AG09309 (cell line): ENCODE measurements at places on chromosomes 11 and 22.

GRCh38 chr11:48170241-48171233 is 46.1 kb upstream of the OR4B1 start:
- DNase-seq: peak; percentile 25

GRCh38 chr22:30919973-30920372 is 48.6 kb downstream of the MORC2 start:
- DNase-seq: no peak

GRCh38 chr22:49934891-49935557 is 16.6 kb downstream of the CRELD2 start:
- no peak for DNase-seq

DNA sequence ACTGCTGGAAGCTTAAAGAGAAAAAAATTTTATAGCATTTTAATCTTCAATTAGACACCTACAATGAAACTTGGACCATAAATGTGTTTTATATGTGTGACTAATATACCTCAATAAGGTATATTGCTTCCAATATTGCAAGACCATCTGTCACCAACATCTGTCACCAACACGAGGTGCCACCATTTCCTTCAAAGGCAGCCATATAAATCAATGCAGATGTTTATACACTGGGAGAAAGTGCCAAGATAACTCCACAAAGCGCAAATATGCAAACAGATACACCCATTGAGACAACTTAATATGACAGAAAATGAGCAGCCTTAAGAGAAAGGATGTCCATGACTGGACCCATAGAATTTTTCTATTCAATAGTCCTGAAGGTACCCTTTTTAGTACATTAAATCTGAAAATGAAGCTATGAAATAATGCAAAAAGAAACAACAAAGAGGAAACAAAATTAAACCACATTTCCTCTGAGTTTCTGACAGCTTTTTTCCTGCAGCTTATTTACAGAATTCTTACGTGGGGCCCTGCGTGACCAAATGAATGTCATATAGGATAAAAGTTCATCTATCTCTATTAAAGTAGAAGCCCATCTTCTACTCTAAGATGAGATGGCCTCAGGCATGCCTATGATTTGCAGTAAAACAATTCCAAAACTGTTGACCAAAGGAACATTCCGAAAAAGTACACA is 12.5 kb downstream of the MPZL3 start:
- DNase-seq: no peak

GRCh38 chr11:45900916-45901617 is 6.0 kb downstream of the FREY1 start:
- no peak for DNase-seq

DNA sequence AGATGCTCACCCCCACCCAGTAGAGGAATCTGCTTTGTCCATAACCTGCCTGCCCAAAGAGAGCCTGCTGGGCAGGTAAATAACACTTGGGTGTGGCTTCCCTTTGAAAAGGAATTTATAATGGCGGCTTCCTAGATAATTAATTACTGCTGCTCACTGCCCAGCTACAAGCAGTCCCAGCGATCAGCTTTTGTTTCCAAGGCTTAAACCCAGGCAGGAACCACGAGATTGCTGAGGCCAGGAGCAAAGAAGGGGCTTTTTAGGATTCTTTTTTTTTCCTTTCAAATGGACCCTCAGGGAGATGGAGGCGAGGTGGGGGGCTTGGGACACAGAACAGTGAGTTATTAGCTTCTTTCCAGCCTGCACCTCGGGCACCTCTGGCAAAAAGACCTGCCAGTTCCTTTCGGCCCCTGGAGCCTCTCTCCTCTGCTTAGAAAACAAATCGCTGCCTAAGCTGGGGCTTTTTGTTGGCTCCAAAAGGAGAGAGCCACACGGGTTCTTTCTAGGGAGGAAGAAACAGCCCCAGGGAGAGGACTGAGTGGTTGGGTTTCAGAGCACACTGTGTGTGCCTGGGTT is 107.2 kb downstream of the TSPAN18 start:
- DNase-seq: no peak

GRCh38 chr11:103541186-103541795 is 432.1 kb downstream of the DYNC2H1 start:
- DNase-seq: no peak

GRCh38 chr22:48371391-48371790 is 1456.3 kb downstream of the BRD1 start:
- no peak for DNase-seq

DNA sequence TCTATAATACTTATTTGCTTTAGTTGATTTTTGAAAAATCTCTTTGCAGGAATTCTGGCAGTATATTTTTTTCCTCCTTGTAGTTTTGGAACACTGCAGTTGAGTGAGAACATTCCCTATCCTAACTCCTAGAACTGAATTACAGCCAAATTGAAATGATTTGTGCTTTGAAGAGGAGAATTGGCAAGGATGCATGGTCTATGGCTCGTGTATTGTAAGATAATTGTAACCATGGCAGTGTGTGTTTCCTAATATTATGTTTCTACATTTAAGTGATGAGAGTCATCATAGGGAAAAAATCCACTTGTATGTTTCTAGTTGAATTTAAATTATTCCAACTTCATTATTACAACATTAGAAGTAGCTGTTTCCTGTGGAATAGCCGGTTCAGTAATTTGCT is 80.9 kb upstream of the MYO18B start:
- DNase-seq: no peak

GRCh38 chr11:78943841-78944240 is 369.2 kb upstream of the NARS2 start:
- DNase-seq: no peak

- no peak for DNase-seq
These were observed 55.0 kb upstream of the GLYAT start for GRCh38 chr11:58786693-58787092.

DNA sequence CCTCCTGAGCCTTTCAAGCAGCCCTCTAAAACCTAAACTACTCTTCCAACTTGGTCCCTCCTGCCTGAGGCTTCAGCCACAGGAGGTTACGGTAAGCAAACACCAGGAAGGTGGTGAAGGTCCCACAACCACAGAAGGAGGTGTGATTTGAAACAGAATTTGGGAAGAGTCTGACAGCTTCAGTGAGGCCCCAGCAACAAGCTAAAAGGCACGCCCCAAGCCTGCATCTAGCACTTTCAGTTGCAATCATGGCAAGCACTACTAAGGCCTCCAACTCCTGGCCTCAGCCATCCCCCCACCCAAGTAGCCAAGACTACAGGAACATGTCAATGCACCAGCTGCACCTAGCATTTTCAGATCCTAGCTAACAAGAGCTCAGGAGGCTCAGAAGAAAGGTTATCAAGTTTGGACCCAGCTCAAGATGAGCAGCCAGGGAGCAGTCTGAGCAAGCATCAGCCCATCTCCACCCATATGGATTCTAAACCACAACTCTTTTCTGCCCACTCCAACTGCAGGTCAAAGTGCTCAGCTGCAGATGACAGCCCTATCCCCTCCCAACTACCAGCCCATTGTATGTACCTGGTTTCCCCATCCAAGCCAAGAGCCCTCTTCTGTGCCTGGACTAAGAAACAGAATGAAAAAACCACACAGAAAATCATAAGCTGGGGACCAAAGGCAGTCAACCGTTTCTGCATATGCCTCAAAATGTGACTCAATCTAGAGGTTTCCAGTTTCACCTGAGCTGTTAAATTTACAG is 10.4 kb upstream of the AHNAK start:
- no peak for DNase-seq

DNA sequence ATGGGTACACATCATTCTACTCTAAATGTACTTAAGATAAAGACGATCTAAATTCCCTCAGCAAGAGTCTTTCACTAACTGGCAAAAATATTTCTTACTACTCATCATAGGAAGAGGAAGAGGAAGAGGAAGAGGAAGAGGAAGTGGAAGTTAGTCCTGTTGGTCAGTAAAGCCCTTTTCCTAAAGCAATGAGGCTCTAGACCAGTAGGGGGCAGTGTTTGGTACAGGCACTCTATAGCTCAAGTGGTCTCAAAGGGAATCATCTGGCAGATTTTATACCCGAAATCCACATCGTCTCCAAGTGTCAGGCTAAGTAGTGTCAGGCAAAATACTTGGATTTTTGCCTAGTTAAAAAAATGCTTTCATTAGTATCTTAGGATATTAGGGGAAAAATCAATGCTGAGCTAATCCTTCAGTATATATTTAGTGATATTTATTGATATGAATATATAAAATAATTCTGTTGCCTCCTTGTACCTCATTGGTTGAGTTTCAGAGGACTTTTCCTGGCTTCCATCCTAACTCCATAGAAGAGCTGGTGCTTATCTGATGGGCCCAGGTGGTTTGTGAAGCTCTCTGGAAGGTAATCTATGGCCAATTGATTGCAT is 7.7 kb downstream of the BLID start:
- no peak for DNase-seq

DNA sequence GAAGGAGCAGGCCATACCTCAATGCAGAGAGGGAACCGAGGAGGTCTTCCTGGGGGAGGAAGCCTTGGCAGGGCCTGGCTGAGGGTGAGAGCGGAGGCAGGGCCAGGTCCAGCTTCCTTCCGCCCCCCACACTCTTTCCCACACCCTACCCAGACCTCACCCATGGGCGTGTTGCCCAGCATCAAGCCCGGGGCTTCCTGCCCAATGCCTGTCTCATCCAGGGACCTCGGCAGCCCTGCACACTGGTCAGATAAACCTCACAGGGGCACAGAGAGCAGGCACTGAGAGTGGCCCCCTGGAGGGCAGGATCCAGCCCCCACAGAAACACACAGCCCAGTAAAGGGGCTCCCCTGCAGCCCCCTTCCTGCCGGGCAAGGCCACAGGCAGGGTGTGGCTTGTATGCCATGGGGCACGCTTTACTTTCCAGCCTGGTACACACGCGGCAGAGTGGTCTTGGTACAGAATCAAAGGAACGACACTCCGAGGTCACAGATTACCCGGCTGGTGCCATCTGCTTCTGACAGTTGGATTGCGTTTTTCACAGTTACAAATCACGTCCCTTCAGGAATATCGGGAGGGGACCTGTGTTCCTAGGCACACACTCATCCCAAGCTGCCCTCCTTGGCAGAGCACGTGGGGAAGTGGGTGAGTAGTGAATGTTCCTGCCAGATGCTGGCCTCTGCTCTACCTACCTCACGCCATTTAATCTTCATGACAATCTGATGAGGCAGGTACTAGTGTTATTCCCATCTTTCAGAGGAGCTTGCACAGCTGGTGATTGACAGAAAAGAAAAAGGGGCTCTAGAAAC is 20.0 kb upstream of the CD5 start:
- no peak for DNase-seq

DNA sequence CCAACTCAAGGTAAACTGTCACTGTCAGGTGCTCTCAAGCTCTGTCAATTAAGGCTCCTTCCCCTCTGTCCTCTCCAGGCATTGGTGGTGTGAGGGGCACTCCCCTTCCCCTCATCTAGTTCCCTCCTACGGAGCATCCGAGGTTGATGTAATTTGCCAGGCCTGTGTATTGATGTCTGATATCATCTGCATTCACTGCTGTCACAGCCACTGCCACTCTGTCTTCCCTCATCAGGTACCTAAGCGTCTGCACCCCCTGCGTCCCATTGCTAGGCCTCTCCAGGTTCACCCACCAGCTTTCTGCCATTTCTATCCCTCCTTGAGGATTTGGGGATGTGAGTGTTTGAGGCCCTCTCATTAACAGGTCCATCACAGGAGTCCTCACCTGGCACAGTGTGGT is 50.0 kb upstream of the SYT13 start:
- DNase-seq: no peak

DNA sequence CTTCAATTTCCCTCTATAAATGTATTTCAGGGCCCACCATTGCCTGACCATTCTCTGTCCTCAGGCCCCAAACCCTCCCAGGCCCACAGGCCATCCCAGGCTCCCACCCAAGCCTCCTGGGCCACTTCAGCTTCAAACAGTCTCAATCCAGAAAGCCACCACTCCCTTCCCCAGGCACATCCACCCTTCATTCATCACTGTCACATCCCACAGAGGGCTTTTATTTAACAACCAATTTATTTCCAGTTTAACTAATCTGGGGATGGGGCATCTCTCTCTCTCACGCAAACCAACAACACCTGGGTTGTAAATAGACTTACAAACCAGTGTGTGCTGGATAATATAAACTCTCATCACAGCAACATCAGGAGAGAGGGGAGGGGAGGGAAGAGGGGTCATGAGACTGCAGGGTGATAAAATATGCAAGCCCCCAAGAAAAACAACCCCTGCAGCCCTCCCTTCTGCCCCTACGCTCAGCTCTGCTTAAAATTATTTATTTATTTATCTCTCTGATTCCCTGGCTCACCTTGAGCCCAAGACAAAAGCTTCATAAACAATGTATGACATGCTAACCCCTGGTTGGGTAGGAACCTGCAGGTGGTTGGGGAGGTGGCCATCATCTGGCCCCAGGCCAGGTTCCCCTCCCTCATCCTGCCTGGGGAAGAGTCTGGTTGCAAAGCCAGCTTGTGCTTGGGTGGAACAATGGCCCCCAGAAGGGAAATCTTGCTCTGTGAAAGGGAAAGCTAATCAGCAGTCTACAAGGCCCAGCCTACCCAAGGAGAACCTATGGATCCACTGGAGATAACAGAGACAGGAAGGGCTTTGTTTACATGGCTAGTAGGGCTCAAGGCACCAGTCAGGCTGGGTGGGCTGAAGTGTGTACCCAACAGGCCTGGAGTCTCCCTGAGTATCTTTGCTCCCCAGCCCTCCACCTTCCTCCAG is 359.2 kb downstream of the BUD13 start:
- DNase-seq: no peak

- no peak for DNase-seq
These were observed 1.7 kb downstream of the SMTN start for GRCh38 chr22:31082606-31083376.

DNA sequence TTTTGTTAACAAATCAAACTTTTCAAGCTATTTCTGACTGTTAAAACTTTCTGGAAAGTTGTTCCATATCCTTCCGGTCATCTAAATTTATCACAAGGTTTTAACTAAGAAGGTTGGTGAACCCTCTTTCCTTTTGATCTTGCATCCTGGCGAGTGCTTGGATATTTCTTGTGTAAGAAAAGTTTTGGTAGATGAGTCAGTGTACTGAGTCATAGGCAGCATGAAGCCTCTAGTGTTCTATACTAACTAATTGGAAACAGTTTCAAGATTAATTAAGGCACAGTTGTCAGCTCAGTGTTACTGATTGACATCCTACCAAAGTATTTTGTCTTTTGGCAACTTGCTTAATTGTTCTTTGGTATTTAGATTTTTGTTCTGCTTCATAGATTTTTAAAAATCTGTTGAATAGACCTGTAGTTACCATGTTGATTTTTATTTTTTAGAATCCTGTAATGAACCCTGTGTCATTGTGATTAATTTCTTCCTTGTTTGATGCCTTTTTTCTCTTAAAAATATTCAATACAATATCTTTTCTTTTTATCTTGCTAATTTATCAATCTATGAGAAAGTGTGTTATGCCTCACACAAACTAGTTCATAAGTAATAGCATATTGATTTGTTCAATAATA is 38.0 kb downstream of the METTL15 start:
- peak; percentile 67 for DNase-seq
